Fibroblast of skin of scalp (primary cell): ENCODE measurements at places on chromosomes 16 and 17.

- DNase-seq: peak; percentile 93
These were observed 750 bp downstream of the ZFHX3 start for GRCh38 chr16:73047221-73047535.

DNA sequence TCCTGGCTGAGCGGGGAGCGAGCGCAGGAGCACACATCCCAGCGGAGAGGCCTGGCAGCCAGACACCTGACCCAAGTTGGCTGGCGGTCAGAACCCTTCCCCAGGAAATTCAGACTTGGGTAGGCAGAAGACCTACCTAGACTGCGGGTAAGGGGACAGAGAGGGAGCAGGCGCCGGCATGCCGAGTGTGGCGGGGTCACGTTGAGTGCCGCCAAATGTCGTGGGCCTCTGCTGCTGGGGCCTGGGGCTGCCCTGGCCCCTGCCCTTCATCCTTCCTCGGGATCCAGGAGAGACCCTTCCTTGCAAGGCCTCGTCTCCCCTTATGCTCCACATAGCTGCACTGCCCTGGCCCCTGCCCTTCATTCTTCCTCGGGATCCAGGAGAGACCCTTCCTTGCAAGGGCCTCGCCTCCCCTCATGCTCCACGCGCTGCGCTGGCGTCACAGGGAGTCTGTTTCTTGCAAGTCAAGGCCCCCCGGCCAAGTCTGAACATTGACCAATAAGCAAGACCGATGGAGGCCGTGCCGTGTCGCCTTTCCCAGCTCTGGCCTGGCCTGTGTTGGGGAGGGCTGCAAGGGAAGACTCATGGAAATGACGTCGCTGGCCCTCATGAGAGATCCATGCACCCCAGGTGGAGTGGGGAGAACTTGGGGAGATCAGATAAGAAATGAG, 47.8 kb downstream of the MGAT5B start:
- no peak for DNase-seq

DNA sequence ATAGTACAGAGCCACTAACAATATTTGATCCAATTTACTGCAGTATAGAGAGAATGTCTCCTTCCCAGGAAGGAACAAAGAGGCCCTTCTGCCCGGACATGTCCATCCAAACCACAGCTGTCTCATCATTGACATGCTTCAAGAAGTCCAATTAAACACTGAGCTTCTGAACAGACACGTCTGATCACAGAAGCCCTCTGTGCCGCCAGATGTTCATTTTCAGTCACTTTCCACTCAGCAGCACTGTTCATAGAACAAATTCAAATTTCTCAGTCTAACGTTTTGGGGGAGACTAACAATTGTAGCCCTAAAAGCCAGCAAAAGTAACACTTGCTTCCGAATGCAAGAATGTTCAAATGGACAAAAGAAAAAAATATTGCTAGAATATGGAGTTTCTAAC, 15.3 kb downstream of the ZC3H7A start:
- DNase-seq: no peak

DNA sequence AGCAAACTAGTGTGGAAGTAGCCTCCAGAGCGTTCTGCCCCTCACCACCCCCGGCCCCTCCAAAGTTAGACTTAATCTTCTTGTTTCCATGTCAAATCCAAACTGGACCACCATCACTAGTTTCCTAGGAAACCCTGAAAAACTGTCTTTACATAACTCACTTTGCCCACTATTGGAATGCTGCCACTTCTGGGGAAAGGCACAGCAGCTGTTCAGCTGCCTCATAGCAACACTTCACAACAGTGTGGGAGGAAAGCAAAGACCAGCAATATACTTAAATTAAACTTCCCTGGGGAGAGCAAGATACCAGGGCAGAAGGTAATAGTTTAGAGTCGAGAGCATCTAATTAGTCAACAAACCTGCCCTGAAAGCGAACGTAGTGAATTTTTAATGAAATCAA, 452.2 kb downstream of the KCNJ2 start:
- DNase-seq: peak; percentile 2

- DNase-seq: no peak
These were observed 7.2 kb upstream of the SETD6 start for GRCh38 chr16:58507963-58508670.

DNA sequence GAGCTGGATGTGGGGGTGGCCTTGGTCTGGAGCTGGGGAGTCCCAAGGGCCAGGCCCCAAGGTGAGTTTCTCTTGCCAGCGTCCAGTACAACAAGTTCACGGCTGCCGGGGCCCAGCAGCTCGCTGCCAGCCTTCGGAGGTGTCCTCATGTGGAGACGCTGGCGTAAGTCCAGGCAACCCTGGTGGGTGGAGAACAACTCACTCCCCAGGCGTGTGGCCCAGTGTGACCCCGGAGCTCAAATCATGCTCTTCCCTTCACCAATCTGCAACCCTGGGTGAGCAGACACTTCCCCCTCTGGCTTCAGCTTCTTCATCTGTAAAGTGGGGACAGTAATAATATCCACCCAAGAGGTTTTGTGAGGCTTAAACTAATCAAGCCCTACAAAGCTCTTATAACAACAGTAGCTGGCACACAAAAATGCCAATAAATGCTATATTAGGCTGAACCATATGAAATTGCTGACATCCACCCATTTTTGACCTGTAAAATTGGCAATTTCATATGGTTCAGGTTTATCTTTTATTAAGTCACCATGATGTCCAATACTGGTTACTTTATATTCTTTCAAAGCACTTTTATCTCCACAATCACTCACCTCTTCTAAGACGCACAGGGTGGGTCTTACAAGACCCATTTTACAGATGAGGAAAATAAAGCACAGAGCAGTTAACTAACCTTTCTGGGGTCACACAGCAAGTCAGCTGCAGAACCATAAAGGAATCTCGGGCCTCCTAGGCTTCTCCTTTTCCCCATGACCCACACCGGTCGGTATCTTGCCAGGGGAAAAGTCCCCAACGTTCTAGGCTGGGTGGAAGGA, 19.7 kb downstream of the DEXI start:
- DNase-seq: peak; percentile 20

DNA sequence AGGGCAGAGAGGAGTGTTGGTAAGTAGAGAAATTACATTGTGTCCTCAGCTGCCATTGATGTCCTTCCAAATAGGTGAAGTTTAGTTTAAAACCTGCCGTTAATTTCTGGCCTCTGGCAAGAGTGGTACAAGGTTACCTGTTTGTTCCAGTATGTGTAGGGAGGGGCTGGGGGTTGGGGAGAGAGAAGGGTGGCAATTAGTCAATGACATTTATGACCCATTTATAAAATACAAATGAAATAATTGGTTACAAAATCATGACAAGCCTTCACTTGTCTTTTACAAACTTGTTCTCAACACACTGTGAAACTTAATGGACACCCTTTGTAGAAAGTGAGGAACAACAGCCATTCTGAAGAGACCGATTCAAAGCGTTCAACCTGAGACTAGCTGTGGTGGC, 281.0 kb downstream of the FTO start:
- no peak for DNase-seq

GRCh38 chr16:25270577-25270976, 12.9 kb upstream of the ZKSCAN2 start:
- DNase-seq: no peak

- DNase-seq: no peak
These were observed 728 bp upstream of the NMT1 start for GRCh38 chr17:45060382-45060796.

DNA sequence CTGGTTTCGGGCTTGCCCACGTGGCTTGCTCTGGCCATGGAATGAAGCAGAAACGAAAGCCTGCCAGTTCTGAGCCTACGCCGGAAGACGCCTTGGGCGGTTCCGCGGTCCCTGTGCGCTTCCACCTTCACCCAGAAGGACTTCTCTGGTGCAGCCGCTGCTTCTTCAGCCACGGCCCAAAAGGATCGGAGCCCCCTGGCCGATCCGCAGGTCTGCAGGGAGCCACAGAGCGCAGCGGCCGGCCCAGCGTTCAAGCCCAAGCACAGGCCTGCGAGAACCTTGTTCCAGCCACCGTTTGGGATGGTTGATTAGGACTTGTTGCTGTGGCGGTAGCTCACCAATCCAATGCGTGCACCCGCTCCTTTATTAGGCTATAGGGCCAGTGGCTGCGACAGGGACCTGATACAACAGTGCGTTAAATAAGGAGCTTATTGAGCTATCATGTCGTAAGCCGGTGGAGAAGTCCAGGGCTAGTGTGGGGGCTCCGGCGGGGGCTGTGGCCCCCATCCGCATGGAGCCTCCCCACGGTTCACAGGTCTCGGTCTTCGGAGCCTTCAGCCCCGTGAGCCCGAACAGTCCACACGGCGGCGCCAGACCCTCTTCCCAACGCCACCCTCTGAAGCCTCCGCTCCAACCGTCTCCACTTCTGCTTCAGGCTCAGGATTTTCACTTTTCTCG, 10.2 kb upstream of the MPP2 start:
- peak; percentile 19 for DNase-seq

- peak; percentile 79 for DNase-seq
These were observed 584 bp upstream of the STAT5B start for GRCh38 chr17:42276609-42277341.

GRCh38 chr17:41474863-41475262, 6.1 kb downstream of the KRT35 start:
- no peak for DNase-seq

DNA sequence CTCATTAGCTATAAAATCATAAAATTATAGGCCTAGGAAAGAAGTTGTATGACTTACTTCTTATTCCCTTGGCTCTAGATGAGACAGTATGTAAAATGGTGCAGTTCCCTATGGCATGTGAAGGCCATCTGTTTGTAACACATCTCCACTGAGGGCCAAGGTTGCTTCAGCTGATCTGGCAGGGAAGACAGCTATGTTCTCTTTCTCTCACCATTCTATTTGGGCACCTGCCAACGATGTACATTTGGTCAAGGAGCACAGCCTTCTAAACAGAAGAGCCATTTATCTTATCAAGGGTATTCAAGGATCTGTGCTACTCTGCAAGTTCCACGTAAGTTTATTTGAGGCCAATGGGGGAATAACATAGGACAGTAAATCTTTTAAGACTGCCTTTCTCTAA, 129.8 kb upstream of the TOM1L1 start:
- DNase-seq: no peak

GRCh38 chr16:55035029-55035428, 104.4 kb downstream of the IRX5 start:
- DNase-seq: peak; percentile 38

- no peak for DNase-seq
These were observed 71.8 kb upstream of the METRNL start for GRCh38 chr17:83007504-83008185.

GRCh38 chr17:74484066-74484465, 17.6 kb downstream of the CD300A start:
- no peak for DNase-seq

DNA sequence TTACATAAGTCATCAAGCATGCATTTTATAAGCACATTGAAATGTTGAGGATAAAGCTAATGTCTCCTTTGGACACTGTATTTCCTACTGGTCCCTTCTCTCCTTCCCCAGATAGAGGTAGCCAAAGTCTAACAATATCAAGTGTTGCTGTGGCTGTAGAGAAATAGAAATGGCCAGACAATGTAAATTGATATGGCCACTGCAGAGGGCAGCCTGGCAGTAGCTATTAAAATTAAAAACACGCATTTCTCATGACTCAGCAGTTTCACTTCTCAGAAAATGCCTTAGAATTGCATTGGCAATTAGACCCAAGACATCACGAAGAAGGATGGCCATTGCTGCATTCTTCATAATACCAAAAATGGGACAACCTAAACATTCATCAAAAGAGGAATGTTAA, 46.8 kb upstream of the MRTFB start:
- peak; percentile 28 for DNase-seq

- no peak for DNase-seq
These were observed 711 bp downstream of the ALYREF start for GRCh38 chr17:81890447-81891302.

GRCh38 chr17:38341035-38341721, 2.6 kb downstream of the GPR179 start:
- peak; percentile 29 for DNase-seq

DNA sequence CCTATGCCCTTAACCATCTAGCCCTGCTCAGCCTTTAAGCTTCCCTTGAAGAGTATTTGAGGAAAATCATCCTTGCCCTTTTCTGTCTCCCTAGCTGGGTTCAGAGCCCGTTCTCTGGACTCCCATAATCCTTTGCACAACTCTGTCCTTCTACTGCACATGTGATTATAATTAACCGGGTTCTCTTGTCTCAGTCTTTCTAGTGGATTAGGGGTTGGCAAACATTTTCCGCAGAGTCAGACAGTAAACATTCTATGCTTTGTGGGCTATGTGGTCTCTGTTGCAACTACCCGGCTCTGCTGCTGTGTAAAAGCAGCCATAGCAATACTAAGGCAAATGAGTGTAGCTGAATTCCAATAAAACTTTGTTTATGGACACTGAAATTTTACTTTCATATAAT, 80.0 kb downstream of the CDRT15 start:
- peak; percentile 81 for DNase-seq
